Natural killer cell (primary cell): ENCODE measurements at places on chromosomes 7 and 10. TPM values are rescaled to one million over a fixed set of nuclear protein-coding genes. Genes with fewer than 3 reads are reported as not detected.

DNA sequence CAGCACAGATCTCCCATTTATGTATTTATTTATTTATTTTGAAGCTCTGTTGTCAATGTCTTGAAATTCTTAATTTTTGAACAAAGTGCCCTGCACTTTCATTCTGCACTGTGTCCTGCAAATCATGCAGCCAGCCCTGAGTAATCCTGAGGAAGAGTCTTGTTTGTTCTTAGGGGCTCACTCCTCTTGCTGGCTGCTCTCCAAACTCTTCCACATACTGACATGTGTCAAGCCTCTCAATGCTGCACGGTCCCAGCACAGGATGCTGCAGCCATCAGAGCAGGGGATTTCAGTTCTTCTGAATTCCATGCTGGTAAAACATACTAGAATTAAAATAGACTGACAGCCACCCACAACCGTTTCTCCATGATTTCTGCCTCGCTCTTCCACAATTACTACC, 207.2 kb downstream of the PARD3 start:
- no peak for DNase-seq

Gene PAX4
- not detected for total RNA-seq

DNA sequence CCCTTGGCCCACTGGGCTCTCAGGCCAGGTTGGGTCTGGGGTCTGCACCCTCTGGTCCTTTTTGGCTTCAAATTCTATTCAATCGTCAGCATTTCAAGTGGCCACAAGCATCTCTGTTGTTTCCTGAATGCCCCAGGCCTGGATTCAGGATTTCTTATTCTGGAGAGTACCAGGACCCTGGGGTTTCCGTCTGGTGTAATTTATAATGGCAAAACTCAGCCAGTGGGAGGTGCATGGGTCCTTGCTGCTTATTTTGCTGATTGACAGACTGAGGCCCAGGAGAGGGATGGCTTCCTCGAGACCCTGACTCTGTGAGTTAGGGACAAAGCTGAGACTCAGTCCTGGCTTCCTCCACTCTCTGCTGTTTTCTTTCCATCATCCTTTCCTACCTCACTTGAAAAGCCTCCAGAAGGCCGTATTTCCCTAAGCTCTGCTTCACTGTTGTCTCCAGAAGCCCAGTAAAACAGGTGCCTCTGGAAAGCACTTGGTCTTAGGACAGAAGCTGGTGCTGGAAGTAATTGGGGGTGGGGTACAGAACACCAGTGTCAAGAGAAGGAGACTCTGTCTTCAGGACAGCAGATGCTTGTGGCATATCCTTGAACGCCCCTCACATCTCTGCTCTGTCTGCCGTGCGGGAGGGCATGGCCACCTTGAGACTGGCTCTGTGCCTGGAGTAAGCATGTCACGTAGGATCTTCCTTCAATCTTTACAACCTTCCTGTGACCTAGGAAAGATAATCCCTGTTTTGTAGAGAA, 39.4 kb upstream of the SH2D4B start:
- DNase-seq: no peak

DNA sequence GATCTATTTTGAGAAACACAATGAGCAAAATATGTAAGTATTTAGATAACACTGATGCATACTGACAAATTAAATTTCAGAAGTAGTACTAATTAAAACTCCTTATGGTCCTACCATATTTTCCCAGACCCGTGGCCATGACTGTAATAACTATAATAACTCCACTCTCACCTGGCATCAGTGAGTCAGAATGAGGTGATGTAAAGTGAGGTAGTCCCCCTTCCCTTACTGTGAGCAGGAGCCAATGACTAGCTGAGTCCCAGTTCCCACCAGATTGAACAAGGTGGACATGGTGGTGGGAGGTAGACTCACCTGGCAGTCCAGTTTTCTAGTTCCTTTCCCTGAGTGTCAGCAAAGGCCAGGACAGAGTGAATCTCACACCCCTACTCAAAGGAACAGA, 630.5 kb upstream of the IGFBP3 start:
- DNase-seq: no peak

Gene FGFBP3
- 2.9 TPM for total RNA-seq

DNA sequence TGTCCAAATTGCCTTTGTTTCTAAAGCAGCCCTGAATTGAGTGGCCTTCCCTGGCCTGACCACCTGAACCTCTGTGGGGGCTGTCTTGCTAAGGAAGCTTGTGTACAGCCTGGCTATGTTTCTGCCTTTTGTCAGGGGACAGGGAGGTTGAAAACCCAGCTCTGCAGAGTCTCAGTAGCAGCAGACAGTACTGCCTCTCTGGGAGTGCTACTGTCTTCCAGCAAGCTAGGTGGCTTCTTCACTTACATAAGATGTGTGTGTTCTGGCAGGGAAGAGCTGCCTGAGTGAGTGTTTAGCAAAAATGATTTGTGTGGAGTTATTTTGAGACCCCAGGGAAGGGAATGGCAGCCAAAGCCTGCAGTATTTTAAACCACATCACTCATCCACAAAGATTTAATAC, 57.4 kb downstream of the LRRC4 start:
- DNase-seq: no peak

- no peak for DNase-seq
Measured at GRCh38 chr10:241966-242643, 106.8 kb downstream of the ZMYND11 start.

DNA sequence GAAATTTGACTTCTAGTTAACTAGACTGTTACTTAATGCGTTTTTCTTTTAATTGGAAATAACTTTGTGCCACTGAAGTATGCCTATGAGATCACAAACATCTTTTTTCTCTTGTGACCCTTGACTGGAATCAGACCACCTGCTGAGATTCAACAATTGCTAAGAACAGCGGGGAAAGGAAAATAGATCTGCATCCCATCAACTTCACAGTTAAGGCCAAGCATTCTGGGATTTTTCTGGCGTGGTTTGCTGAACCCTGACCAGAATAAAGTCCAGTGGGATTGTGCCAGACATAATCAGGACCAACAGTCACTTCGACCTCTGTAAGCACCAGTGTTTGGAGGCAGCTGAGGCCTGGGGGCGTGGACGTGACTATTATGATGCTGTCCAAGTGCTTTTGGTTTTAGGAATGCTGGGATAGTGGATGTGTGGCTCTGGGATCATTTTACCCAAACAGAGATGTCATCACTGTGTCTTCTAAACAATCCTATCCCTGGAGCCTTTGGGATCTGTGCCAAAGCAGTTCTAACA, 373.3 kb upstream of the PRKCQ start:
- no peak for DNase-seq

Gene NRCAM
- total RNA-seq: 0.27 TPM

GRCh38 chr7:151727579-151728285, 149.2 kb downstream of the PRKAG2 start:
- peak; percentile 11 for DNase-seq

GRCh38 chr10:86706401-86706841, 38.1 kb downstream of the LDB3 start:
- no peak for DNase-seq

GRCh38 chr7:922334-923107, 32.0 kb downstream of the ADAP1 start:
- peak; percentile 55 for DNase-seq
